ENCODE measurements at places on chromosomes 2 and 18. TPM values are rescaled to one million over a fixed set of nuclear protein-coding genes. Genes with fewer than 3 reads are reported as not detected.

DNA sequence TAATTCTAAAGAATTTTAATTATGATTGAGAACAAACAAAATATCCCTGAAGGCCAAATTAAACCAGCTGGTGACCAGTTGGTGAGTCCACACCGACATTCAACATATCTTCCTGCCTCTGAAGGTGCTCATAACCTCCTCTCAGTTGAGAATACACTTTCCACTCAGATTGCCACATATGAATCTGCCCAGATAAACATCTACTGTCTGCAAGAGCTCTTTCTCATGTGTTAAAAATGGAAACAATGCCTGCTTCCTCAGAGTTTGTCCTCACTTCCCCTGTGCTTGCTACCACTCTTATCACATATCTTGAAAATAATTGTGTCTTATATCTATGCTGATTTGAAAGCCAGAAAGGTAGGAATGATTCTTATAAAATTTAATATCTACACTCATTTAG, 177.7 kb upstream of the GULP1 start:
- no peak for DNase-seq

- DNase-seq, result no peak
Measured at GRCh38 chr2:164792316-164793170, 49.1 kb downstream of the COBLL1 start.

DNA sequence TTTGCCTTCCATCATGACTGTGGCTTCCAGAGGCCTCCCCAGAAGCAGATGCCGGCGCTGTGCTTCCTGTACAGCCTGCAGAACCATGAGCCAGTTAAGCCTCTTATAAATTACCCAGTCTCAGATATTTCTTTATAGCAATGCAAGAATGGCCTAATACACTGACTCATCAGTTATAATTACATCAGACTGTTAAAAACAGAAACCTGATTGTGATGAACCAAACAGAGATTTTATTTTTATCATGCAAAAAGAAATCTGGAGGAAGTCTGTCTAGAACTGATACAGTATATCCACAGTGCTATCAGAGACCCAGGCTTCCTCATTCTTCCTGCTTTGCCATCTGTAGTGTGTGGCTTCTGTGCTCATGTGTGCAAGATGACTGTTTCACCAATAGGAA, 93.4 kb upstream of the MEX3C start:
- DNase-seq, result no peak

DNA sequence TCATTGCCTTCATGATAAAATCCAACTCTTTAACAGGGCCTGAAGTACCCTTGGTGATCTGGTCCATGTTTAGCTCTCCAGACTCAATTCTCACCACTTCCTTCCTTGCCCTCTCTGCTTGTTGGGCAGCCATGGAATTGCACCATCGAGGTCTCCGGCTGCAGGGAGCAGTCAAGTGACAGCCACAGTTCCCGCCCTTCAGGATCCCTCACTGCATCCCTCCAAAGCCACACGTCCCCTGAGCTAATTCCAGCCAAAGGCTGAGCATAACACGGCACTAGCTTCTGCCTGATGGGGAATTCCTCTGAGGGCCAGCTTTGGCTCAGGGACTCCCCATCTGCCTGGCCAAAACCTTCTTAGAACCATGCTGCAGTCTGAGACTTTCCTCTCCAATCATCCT, 47.4 kb upstream of the SLC1A4 start:
- DNase-seq, result no peak

DNA sequence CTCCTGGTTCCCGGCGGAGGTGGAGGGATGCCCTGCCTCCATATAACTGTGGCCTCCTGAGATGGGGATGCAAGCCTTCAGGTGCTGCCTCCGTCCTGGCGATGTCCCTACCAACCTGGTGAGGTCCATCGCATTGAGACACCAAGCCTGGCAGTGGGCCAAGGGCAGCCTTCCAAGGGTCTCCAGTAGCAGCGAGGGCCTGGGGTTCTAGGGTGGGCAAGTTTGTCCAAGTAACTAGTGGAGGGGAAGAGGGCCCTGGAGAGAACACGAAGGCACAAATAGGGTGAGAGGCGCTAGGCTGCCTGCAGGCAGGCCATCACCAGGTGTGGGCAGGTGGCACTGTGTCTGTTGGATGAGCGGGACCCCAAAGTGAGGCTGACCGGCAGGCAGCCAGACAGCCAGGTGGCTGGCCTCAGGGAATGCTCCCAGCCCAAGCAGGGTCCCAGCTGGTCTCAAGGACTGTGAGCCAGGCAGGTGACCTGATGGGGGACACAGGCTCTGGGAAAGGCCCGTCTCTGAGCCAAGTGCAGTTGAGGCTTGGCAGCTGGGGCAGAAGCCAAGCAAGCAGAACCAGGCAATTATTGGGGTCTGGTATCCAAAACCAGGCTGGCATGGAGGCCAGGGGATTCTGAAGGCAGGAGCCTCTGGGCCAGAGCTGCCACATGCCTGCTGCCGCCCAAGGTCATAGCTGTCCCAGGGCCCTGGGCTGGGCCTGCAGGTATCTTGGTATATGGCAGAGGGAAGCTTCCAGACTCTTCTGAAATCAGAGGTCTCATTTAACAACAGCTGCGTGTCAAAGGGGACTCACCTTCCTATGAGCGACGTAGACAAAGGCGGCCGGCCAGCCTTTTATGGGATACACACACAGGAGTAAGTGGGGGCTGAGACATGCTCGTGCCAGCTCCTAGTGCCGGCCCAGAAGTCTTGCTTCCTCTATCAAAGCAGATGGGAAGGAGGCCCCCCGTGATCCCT, 23.4 kb downstream of the RAMP1 start:
- DNase-seq, result no peak

The UNC80 gene
- total RNA-seq, result not detected

The MEP1B gene
- total RNA-seq, result not detected

DNA sequence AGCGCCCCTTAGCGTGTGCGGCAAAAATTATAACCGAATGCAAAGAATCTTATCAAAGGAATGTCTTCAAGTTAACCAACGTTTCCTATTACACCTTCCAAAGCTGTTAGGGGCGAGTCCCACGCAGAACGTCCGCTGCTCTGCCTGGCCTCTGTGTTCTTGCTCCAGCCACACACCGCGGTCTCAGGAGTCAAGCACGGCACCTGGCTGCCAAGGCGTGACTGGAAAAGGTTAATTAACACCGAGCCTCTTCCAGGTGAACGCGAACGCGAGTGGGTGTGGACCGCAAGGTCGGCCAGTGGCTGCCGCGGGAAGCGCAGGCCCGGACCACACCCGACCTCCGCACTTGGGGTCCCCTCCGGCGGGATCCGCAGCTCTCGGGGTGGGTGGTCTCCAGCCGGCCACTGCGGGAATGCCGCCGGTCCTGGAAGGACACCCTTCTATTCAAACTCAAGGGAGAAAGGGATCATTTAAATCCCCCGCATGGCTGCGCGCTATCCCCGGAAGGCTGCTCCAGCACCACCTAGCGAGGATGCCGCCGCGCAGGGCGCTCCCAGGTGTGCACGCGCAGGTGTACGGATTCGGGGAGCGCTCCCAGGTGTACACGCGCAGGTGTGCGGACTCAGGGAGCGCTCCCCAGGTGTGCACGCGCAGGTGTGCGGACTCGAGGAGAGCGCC, 830 bp downstream of the CYB5A start:
- DNase-seq, result no peak

GRCh38 chr18:50297621-50298442, 10.3 kb upstream of the CXXC1 start:
- DNase-seq, result no peak

DNA sequence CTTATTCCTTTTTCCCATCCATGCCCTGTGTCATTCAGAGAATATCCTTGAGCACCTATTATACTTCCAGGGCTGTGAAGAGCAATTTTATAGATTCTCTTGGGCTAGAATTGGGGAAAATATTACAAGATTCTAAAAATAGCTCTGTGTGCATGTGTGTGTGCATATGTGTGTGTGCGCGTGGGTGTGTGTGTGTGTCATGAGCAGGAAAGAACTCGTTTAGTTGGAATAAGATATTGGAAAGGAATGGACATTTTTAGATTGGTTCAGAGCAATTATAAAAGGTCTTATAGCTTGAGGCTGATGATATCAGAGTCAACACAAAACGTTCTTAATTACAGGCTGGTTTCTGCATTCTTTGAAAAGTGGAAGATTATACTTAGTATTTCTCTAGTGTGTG, 212.1 kb upstream of the COPS8 start:
- no peak for DNase-seq

DNA sequence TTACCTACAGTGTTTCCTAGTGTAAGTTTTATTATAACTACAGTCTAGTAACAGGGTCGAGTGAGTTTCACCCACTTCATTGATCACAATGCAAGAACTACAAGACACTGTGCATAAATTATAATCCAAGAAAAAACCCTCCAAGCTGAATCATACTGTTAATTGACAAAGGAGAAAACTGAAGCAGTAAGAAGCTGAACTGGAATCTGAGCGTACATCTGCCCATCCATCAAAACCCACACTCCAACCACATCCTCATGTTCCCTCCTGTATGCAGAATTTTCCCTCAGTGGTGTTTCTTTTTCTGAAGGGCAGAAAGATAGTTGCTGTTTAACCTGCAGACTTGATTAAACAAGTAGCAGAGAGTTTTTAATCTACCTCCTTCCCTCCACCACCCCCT, 49.5 kb upstream of the KIDINS220 start:
- DNase-seq, result peak; percentile 16

DNA sequence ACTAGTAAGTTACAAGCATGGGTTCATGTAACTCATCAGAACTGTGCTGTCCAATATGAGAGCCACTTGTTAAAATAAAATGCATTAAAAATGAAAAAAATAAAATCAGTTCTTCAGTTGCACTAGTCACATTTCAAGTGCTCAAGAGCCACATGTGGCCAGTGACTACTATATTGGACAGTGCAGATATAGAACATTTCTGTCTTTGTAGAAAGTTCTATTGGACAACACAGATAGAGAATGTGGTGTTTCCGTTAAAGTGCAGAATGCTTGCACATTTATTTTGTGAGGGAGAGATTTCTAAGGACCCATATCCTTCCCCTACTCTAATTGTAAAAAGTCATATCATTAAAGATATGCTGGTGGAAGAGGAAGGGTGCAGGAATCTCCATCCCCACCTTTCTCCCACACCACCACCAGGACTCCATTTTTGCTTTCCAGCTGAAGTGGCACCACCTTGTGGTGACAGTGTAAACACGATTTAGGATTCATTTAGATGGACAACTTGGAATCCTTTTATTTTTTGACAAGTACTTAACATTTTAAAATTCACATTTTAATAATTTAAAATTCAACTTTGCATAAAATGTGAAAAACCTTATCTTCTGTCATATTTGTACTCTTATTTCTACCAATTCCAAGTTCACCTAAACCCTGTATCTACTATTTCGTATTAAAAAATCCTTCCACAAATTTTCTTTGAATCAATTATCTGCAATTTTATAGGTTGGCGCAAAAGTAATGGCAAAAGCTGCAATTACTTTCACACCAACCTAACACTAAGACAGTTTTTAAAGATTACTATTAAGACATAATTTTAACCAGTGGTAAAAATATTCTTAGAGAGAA, 9.4 kb upstream of the CD302 start:
- no peak for DNase-seq

GRCh38 chr2:97747285-97747684, 33.9 kb downstream of the ZAP70 start:
- no peak for DNase-seq

The MYO5B gene
- total RNA-seq, result 114 TPM

The GRHL1 gene
- 6.2 TPM for total RNA-seq

The LRRC30 gene
- not detected for total RNA-seq

The PKDCC gene
- total RNA-seq, result 8.5 TPM

GRCh38 chr2:69494126-69494525, 56.9 kb upstream of the NFU1 start:
- DNase-seq, result no peak

The MALL gene
- 6.1 TPM for total RNA-seq

DNA sequence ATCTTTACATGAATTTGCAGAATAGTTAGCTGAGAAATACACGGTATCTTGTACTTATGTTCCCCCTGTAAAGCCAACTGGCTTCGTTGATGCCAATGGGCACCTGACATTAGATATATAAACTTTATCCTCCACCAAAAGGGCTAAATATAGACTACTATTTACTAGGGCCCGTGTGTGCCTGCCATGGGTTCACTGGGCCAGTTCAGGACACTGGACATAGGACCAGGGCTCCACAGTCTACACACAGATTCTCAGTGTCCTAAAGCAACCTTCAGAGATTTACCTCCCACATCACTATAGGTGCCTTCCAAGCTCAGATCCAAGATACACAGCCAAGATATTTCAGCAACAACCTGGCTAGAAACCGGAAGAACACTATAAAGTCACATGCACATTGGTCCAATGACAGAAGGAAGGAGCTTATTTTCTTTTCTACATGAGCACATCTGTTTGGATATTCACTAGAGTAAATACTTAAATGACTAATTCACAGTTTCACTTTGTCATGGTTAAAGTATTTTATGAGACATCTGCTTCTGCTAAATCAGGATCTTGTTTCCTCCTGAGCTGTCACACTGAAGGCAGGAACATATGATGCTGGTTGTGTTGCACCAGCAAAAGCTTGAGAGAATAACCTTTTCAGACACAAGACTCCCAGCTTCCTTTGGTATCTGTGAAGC, 95.1 kb downstream of the MYO5B start:
- peak; percentile 88 for DNase-seq

The C2orf78 gene
- not detected for total RNA-seq

The CERKL gene
- 0.07 TPM for total RNA-seq

- DNase-seq, result no peak
Measured at GRCh38 chr18:44786257-44786656, 105.6 kb downstream of the SETBP1 start.

DNA sequence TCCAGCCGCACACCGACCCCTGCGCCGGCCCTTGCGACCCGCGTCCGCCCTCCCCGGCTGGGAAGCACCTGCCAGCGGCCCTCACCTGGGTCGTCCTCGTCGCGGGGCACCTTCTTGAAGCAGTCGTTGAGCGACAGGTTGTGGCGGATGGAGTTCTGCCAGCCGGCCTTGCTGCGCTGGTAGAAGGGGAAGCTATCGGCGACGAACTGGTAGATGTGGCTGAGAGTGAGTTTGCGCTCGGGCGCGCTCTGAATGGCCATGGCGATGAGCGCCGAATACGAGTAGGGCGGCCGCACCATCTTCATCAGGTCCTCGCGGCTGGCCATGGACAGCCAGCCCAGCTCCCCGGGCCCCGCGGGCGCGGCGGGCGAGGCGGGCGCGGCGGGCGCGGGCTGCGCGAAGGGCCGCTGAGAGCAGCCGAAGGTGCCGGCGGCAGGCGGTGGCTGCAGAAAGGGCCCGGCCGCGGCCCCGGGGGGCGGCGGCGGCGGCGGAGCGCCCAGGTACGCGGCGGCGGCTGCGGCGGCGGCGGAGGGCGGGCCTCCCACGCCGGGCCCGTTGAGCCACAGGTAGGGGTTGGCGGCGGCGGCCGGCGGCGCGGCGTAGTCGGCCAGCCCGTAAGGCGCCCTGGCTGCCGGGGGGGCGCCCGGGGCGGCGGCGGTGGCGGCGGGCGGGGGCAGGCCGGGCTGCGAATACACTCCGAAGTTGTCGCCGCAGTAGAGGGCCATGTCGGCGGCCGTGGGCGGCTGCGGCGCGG, 505 bp downstream of the FOXI3 start:
- DNase-seq, result no peak
